ENCODE measurements at places on chromosomes 4 and X.
A peak's percentile ranks its signal among the peaks of the same experiment; 100 is the strongest.

DNA sequence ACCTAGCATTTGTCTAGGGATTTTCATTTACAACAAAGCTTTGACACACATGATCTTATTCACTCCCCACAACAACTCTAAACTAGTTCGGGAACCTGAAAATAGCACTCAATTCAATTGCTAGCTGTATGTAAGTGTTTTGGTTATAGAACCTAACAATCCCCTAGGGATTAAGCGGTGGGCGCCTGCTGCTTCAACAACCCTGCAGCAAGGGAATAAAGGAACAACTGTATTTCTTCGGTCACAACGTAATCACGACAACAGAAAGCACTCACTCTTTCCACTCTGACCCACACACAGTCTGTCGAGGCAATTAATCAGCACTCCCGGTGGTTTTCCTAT lies 674 bp upstream of the DIAPH2 start:
- DNase-seq: no peak

GRCh38 chr4:8110071-8110986 lies 48.3 kb downstream of the ABLIM2 start:
- no peak for DNase-seq

- DNase-seq: no peak
Measured at GRCh38 chr4:159762672-159763071, 659.8 kb downstream of the RAPGEF2 start.

GRCh38 chr4:80803337-80803736 lies 227.2 kb upstream of the BMP3 start:
- no peak for DNase-seq

GRCh38 chr4:78311306-78311705 lies 240.3 kb upstream of the ANXA3 start:
- no peak for DNase-seq

DNA sequence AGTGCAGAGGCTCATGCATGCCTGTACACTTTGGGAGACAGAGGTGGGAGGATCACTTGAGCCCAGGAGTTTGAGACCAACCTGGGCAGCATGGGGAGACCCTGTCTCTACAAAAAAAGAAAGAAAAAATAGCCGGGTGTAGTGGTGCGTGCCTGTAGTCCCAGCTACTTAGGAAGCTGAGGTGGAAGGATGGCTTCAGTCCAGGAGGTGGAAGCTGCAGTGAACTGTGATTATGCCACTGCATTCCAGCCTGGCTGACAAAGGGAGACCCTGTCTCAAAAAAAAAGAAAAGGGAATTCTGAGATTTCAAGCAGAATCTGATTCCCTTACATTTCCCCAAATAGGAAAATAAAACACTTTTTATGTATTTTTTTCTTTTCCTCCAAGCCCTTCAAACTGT lies 83.5 kb downstream of the SYNPO2 start:
- no peak for DNase-seq

DNA sequence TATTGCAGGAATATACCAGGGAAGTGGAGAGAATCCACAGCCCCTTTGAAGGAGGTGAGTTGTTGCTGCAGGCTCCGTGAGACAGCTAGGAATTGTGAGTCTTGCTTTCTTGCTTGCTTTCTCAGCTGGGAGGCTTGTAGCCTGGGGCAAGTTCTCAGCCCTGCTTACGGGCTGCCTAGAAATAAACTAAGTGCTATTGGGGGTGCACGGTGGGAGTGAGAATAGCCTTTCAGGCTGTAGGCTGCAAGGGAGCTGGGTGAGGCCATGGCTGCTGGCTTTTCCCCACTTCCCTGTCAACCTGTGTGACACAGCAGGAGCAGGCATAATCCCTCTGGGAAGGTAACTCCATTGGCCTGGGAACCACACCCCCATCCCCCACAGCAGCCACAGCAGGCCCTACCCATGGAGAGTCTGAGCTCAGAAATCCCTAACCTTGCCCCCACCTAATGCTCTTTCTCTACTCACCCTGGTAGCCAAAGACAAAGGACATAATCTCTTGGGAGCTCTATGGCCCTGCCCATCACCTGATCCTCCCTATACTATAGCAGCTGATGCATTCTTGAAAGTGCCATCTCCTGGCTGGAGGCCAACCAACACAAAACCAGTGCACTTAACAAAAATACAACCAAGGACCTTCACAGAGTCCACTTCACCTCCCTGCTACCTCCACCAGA lies 113.0 kb downstream of the MMRN1 start:
- DNase-seq: no peak

DNA sequence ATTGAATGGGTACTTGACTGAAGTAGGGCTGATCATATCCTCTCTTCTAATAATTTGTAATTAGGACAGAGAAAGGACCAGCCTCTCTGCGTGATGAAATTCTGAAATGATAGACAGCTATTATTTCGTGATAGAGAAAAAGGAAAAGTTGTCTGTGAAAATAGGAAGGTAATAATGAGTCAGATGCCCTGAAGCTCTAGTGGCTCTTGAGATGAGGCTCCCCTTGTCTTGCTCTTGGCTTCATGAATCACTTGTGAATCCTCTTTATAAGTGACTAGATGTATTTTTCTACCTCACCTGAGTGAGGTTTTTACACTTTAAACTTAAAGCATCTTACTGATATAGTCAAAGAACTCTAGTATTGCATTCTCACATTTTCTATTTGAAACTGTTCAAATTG lies 888.9 kb downstream of the PCDH18 start:
- peak; percentile 37 for DNase-seq

DNA sequence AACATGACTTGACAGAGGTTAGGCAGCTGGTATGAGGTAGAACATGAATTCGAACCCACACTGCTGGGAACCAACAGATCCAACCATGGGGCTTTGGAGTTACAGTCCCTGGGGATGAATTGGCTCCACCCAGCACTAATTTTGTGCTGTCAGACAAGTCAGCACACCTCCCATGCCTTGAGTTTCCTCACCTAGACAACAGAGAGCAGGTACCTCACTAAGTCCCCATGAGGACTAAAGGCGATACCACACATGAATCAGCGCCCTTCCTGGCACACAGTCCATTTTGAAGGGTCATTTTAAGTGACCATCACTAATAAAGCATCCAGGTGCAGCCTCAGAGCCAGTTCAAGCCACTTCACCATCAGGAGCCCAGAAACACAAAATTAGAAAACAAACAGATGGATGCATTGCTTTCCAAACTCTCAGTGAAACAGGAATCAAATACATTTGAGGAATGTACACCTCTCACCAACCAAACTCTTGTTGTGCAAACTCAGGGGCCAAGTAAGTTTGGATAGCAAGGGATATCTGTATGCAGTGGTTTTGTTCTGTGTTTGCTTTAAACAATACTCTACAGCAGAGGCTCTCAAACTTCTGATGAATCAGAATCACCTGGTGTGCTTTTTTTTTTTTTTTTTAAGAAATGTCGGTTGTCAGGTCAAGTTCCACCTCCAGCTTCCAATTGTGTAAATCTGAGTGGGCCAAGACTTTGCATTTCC lies 10.1 kb downstream of the IDS start:
- DNase-seq: no peak

DNA sequence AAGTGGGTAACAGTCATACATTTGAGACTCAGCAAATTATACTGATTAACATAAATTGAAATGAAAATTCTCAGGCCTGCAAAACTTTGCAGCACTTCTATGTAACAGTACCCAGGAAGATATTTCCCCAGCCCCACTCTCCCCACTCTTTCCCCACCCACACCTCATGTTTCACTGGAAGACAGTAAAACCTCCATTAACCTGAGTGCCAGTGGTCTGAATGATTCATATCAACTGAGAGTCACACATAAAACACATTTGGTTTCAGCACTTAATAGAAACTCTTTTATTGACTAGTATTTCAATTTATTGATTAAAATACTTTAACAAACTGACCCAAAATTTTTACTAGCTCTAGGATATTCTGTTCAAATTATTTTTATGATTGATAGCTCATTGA lies 6.9 kb downstream of the CXCL6 start:
- no peak for DNase-seq
